ENCODE measurements at places on chromosomes 3 and 15.

- H3K27me3 ChIP-seq: no peaks in the 10 kb centered on the region
- peak; percentile 84 for DNase-seq
- H3K4me1 ChIP-seq: peaks cover 5% of the 10 kb centered on the region
- H3K36me3 ChIP-seq: no peaks in the 10 kb centered on the region
These were observed 84.0 kb downstream of the IFT80 start for GRCh38 chr3:160314995-160315394.

DNA sequence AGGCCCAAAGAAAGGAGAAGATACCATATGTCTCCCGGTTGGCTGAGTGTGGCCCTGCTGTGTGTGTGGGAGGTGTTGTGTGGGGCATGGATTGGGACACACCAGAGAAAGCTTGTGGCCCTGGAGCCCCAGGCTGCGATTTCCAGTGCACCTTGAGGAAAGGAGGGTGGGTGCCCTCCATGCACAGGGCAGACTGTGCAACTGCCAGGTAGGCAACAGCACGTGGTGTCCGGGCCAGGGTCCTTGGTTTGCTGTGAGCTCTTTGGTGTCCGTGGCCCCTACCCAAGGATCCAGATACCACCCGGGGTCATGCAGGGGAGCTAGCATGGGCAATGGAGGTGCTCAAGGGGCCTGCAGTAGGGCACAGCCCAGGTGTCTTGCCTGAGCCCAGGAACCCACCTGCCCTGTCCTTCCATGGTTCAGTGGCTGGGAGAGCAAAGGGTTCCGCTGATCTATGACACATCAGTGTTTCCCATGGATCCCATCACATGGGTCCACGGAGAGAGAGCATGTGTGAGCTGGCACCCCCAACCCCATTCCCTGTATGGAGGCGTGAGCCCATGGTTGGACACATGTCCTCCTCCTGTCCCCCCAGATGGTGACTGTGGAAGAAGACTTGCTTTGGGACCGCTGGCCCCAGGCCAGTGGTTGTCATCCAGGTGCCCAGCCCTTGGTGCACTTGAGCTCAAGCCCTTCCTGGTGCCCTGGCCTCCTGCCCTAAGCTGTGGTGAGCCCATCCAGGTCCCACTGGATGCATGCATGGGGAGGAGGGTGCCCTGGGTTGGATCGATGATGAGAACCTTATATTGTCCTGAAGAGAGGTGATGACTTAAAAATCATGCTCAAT, 223.4 kb downstream of the SNRPN start:
- no peak for DNase-seq
- H3K27me3 ChIP-seq: no peaks in the 10 kb centered on the region
- no peak overlapping the region for H3K4me3 ChIP-seq
- H3K27ac ChIP-seq: no peak overlapping the region
- no peaks in the 10 kb centered on the region for H3K36me3 ChIP-seq

GRCh38 chr3:3825035-3825434, 25.8 kb downstream of the LRRN1 start:
- no peak overlapping the region for H3K27ac ChIP-seq
- no peak for DNase-seq
- H3K27me3 ChIP-seq: no peaks in the 10 kb centered on the region
- no peak overlapping the region for H3K4me3 ChIP-seq
- H3K36me3 ChIP-seq: no peaks in the 10 kb centered on the region

DNA sequence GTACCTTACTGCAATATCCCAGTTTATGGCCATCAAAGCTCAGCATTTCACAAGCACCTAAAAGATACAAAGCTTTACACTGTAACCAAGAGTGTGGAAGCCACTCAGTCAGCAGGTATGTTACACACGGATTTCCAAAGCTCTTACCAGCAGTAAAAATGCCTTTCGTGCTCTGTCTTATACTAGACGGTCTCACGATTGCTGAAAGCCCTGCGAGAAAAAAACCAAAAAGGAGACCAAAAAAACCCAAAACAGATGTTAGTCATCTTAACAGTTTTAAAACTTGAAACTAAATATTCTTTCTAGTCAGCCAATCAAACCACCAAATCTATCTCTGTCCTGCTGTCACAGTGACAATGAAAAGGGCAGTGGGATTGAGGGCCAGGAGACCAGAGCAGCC, 39.0 kb downstream of the TAMM41 start:
- no peaks in the 10 kb centered on the region for H3K27me3 ChIP-seq
- H3K4me3 ChIP-seq: no peak overlapping the region
- no peak for DNase-seq
- no peak overlapping the region for H3K27ac ChIP-seq

DNA sequence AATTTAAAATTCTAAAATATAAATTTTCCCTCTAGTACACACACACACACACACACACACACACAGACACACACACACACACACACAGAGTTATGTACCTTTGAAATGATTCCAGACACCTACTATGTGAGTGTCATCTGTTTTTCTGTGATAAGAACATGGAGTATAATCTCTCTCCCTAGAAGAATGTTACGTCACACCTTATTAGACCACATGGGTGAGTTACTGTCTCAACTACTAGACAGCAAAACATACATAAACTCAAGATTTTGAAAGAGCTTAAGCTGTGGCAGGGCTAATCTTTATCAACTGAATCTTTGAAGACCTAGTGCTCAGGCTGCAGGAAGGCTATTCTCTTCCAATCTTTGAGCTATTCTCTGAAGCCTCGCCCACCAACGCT, 385.9 kb upstream of the BCHE start:
- no peak overlapping the region for H3K27ac ChIP-seq
- H3K27me3 ChIP-seq: no peaks in the 10 kb centered on the region
- H3K36me3 ChIP-seq: no peaks in the 10 kb centered on the region
- H3K4me1 ChIP-seq: no peaks in the 10 kb centered on the region
- no peak overlapping the region for H3K4me3 ChIP-seq
- peak; percentile 5 for DNase-seq

DNA sequence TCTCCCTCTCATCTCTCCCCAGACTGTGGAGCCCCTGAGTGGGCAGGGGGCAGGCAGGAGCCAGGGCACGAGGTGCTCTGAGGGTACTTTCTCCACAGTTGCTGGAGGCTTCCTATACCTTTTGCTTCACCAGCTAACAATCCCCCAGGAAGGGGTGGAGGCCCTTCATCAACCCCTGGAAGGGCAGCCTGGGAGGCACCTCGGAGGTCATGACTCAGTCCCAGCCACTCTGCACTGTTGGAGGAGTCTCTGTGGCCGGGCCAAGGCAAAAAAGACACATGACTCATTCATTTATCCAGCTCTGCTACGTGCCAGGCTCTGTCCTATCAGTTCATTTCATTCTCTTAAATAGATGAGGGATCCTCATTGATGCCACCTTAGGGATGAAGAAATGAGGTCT, 15.6 kb upstream of the KY start:
- no peaks in the 10 kb centered on the region for H3K36me3 ChIP-seq
- H3K27ac ChIP-seq: no peak overlapping the region
- H3K4me3 ChIP-seq: no peak overlapping the region
- H3K27me3 ChIP-seq: no peaks in the 10 kb centered on the region

GRCh38 chr3:78875436-78875835, 892.4 kb downstream of the ROBO1 start:
- no peaks in the 10 kb centered on the region for H3K27me3 ChIP-seq
- H3K36me3 ChIP-seq: no peaks in the 10 kb centered on the region
- no peak for DNase-seq
- peaks cover 5% of the 10 kb centered on the region for H3K4me1 ChIP-seq
- H3K27ac ChIP-seq: no peak overlapping the region

GRCh38 chr3:150371741-150372254, 36.3 kb upstream of the TSC22D2 start:
- no peak overlapping the region for H3K4me3 ChIP-seq
- DNase-seq: peak; percentile 95
- peaks cover 6% of the 10 kb centered on the region for H3K4me1 ChIP-seq
- H3K27ac ChIP-seq: no peak overlapping the region

- no peaks in the 10 kb centered on the region for H3K36me3 ChIP-seq
- no peaks in the 10 kb centered on the region for H3K4me1 ChIP-seq
- no peak overlapping the region for H3K4me3 ChIP-seq
- no peaks in the 10 kb centered on the region for H3K27me3 ChIP-seq
These were observed 27.6 kb downstream of the CHST14 start for GRCh38 chr15:40498418-40498817.

DNA sequence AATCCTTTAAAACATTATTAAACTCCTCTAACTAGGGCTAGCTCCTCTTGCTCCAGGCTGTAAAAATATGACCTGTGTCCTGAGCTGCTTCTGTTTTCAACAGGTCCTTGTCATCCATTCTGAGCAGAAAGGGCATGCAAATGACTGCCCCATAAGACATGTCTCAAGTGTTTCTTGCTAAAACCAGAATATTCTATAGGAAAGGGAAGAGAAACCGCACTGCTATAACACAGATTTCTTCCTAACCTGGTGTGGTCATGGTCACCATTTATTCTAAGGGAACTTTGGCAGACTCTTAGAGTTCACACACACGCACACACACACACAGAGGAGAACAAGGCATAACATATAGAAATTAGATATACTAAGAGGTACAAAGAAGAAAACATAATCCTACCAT, 34.2 kb upstream of the B3GNT5 start:
- H3K4me3 ChIP-seq: no peak overlapping the region
- H3K27ac ChIP-seq: no peak overlapping the region
- no peak for DNase-seq
- no peaks in the 10 kb centered on the region for H3K36me3 ChIP-seq

- no peaks in the 10 kb centered on the region for H3K4me1 ChIP-seq
- H3K27me3 ChIP-seq: no peaks in the 10 kb centered on the region
- no peak overlapping the region for H3K27ac ChIP-seq
- H3K36me3 ChIP-seq: no peaks in the 10 kb centered on the region
These were observed 90.0 kb upstream of the LRTM1 start for GRCh38 chr3:55017876-55018275.

- no peak for DNase-seq
- H3K4me1 ChIP-seq: peaks cover 4% of the 10 kb centered on the region
- H3K27me3 ChIP-seq: no peaks in the 10 kb centered on the region
- no peak overlapping the region for H3K27ac ChIP-seq
- H3K36me3 ChIP-seq: no peaks in the 10 kb centered on the region
These were observed 410.4 kb upstream of the RORA start for GRCh38 chr15:61639491-61639890.

GRCh38 chr3:47121409-47121808, 42.5 kb downstream of the SETD2 start:
- no peaks in the 10 kb centered on the region for H3K4me1 ChIP-seq
- no peak overlapping the region for H3K4me3 ChIP-seq
- H3K36me3 ChIP-seq: peaks cover 8% of the 10 kb centered on the region
- H3K27me3 ChIP-seq: no peaks in the 10 kb centered on the region
- no peak for DNase-seq
- no peak overlapping the region for H3K27ac ChIP-seq

DNA sequence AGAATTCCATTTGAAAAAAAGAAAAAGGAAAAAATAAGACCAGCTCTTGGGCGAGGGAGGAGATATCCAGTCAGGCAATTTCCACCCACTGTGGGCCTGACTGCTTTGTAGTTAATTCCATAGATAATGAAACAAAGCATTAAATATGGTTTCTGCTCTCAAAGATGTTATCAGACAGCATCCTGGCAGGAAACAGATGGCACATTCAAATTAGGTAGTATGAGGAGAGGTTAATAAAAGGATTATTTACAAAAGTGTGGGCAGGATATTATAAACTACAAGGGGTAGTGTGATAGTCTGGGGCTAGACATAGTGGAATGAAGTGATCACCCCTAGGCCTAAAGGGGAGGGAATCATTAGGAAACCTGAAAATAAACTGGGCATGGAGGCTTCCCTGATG, 193.2 kb downstream of the CLSTN2 start:
- peak overlapping the region; percentile 38 for H3K27ac ChIP-seq
- no peak for DNase-seq
- no peaks in the 10 kb centered on the region for H3K36me3 ChIP-seq
- no peak overlapping the region for H3K4me3 ChIP-seq
- H3K4me1 ChIP-seq: no peaks in the 10 kb centered on the region

- no peaks in the 10 kb centered on the region for H3K4me1 ChIP-seq
- no peak for DNase-seq
- H3K27ac ChIP-seq: no peak overlapping the region
These were observed 2.9 kb downstream of the GABRR3 start for GRCh38 chr3:98032265-98032664.

GRCh38 chr3:177795859-177796258, 598.6 kb upstream of the TBL1XR1 start:
- H3K27ac ChIP-seq: no peak overlapping the region
- DNase-seq: no peak
- no peaks in the 10 kb centered on the region for H3K36me3 ChIP-seq

GRCh38 chr15:89494031-89494430, 2.4 kb downstream of the RHCG start:
- H3K27ac ChIP-seq: no peak overlapping the region
- H3K4me1 ChIP-seq: no peaks in the 10 kb centered on the region
- no peaks in the 10 kb centered on the region for H3K36me3 ChIP-seq
- no peak for DNase-seq
- peaks cover 4% of the 10 kb centered on the region for H3K27me3 ChIP-seq

GRCh38 chr15:98906712-98907083, 100.9 kb downstream of the PGPEP1L start:
- H3K27me3 ChIP-seq: no peaks in the 10 kb centered on the region
- no peak overlapping the region for H3K4me3 ChIP-seq
- no peak for DNase-seq
- H3K27ac ChIP-seq: no peak overlapping the region

DNA sequence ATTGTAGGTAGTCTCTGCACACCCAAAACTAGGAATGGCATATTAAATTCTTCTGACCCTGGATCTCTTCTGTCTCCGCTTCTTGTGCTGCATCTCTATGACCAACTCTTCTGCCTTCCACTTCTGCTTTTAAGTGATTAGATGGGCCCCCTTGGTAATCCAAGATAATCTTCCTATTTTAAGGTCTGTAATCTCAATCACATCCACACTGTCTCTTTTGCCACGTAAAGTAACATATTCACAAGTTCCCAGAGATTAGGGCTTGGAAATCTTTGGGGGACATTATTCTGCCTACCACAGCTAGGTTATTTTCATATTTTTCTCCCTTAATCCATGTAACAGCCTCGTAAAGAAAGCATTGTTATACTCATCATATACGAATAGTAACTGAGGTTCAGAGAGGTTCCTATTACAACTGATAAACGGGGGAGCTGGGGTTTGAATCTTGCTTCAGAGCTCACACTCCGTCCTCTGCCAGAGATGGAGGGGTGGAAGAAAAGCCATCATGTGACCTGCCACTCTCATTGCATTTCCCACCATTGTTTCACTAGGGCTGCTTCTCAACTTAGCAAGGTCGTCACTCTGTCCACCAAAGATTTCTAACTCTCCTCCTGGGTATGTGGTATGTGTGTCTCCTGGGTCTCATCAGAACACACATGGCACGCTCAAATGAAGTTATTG, 6.6 kb upstream of the CD47 start:
- H3K36me3 ChIP-seq: no peaks in the 10 kb centered on the region
- no peak overlapping the region for H3K27ac ChIP-seq
- H3K27me3 ChIP-seq: no peaks in the 10 kb centered on the region
- no peak overlapping the region for H3K4me3 ChIP-seq
- DNase-seq: no peak
- no peaks in the 10 kb centered on the region for H3K4me1 ChIP-seq
